ENCODE measurements at places on chromosomes 7 and 10. TPM values are rescaled to one million over a fixed set of nuclear protein-coding genes. Genes with fewer than 3 reads are reported as not detected.

The CYP2C18 gene
- not detected for total RNA-seq

The STAG3 gene
- 2.3 TPM for total RNA-seq

The PON1 gene
- total RNA-seq = 0.61 TPM

The MRPL43 gene
- 90.5 TPM for total RNA-seq

The EPHA1 gene
- 0.94 TPM for total RNA-seq

The BICC1 gene
- total RNA-seq = 34.7 TPM

The LRRC17 gene
- total RNA-seq = 110 TPM

The SLC18A2 gene
- 5.8 TPM for total RNA-seq

The RPP30 gene
- 52.4 TPM for total RNA-seq

GRCh38 chr10:53909791-53910190 lies 891.2 kb downstream of the PCDH15 start:
- DNase-seq = no peak

- peak; percentile 70 for DNase-seq
Measured at GRCh38 chr7:102841290-102841689, 71.5 kb upstream of the LRRC17 start.

DNA sequence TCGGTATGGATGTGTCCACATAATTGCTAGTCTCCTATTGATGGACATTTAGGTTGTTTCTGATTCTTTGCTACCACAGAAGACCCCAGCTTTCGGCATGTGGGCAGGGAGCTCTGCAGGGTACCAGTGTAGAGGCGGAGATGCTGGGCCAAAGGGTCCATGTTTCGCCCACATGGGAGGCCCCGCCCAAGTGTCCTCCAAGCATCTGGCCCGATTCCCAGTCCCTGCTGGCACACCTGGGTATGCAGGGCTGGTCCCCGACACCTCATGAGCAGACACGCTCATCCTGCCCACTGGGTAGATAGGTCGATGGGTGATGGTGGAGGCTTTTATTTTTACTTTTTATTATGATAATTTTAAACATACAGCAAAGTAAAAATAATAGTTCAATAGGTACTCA lies 19.4 kb upstream of the TBRG4 start:
- no peak for DNase-seq

GRCh38 chr7:105209870-105210269 lies 178.9 kb downstream of the SRPK2 start:
- DNase-seq = peak; percentile 76

DNA sequence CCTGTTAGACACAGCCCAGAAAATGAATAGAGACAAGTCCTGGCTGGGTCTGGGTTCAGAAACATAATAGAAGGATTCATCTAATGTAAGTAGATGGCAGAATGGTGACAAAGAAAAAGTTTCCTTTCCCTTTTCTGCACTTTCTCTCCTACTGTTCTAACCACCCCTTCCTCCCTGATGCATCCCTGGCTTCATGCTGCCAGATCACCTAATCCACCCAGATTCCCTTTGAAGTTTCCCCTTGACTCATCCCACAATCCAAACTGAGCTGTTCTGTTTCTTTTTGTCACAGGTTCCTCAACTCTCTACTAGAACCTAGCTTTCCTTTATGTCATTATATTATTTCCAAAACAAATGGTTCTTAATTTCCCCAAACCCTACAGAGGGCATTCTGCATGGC lies 1.1 kb upstream of the MACC1 start:
- DNase-seq = no peak

DNA sequence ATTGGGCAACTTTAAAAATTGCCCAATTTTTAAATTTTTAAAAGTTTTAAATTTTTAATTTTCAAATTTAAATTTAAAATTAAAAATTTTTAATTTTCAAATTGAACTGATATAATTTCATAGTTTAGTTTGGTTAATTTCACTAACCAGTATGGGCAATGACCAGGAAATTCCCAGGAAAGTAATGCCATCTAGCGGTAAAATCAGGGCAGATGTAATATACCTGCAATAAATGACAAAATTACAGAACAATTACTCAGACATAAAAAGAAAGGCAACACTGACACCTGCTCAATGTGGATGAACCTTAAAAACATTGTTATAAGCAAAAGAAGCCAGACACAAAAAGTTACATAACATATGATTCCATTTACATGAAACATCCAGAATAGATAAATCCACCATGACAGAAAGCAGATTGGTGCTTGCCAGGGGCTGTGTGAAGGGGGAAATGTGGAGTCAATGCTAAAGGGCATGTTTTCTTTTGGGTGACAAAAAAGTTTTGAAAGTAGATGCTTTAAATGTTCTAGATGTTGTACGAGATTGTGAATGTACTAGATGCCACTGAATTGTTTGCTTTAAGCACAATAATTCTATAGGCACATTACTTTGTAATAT lies 28.6 kb upstream of the SLC16A12 start:
- peak; percentile 72 for DNase-seq

GRCh38 chr7:118214833-118215182 lies 9.7 kb upstream of the ANKRD7 start:
- DNase-seq = no peak

- no peak for DNase-seq
Measured at GRCh38 chr7:156465186-156465585, 175.4 kb upstream of the RNF32 start.

DNA sequence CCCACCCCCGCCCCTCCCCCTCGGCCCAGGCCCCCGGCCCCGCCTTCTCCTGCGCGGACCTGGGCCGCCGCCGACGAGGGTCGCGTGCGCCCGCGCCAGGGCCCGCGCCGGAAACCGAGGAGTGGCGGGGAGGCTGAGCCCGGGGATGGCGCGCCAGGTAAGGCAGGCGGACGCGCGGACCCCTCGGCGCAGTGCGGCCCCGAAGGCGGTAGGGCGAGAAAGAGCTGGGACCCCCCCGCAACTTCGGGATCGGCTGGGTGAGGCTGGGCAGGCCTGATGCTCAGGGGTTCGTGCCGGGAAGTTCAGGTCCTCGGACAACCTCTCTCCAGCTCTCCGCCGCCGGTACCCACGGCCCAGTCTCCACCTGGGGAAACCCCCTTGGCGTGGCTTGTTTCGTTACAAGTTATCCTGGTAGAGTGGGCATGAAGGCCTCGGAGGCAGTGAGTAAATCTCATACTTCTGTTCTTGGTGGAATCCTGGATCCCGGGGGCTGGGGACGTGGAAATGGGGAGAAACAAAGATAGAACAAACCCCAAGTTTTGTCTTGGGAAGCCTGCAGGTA lies 58.4 kb downstream of the ZNF467 start:
- DNase-seq = no peak

DNA sequence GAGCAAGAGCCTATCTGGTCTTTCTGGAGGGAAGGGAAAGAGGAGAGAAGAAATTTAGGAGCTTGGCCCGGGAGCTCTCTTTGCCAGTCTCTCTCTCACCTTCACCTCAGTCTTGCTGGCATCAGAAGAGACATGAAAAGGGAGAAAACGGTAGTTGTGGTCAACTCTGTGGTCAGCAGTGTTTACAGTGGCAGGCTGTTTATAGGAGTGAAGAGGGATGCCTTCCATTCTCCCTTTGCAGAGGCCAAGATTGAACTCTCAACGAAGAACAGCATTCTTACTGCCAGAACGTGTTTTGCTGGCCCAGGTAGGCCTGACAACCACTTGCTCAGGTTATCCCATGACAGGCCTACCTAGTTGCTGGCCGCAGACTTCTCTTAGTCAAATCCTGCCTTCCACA lies 133.3 kb downstream of the CCDC3 start:
- no peak for DNase-seq

DNA sequence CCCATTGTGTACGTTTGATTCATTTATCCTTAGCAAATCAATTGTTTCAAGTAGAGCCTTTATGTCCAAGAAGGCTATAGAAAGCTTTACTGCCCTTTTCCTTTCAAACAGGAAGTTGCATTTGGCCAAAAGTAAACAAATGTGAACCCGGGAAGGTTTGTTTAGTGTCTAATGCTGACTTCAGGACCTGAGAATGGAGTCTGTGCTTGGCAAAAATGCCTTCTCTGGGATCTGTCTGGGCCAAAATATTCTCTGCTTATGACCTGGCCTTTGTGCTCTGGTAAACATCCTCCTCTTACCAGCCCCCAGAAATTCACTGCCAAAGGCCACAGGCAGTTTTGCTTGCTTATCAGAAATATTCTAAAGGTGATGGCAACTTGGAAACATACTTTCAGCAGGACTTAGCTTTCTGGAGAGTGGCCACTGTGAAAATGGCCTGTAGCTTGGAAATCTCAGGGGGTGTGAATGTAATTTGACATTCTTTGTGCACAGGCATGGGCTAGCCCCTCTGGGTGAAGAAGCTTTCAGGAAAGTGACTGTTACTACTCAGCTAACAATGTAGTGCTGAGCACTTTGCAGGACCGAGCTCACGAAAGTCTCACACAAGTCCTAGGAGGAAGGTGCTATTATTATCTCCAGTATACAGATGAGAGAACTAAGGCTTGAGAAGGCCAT lies 199.5 kb downstream of the PTEN start:
- DNase-seq = no peak

DNA sequence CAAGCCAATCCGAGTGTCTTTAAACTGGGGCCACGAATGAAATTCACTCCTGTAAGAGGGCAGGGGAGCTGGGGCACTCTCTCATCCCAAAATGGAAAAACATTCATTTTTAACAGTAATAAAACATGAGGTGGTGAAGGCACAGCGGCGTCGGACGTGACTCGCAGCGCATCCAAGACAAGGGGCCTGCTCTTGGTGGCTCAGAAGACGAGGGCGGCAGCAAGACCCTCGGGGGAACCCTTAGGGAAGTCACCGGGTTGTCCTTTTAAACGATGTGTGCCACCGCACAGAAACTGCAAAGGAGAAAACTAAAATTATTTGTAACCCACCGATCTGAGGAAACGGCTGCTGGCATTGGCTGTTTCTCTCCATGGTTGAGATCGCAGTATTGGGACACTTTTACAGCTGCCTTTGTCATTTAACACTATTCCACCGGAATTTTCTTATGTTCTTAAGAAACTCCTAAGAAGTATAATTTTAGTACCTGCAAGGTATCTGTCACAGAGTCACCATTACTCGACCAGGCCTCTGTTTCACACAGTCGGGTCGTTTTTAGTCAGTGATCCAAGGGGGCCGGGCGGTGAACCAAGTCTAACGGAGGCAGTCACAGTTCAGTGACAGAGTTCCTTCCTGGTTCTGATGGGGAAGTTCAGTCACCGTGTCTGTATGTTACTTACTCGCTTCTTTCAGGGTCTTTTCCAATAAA lies 159.3 kb downstream of the PTPRN2 start:
- DNase-seq = no peak

DNA sequence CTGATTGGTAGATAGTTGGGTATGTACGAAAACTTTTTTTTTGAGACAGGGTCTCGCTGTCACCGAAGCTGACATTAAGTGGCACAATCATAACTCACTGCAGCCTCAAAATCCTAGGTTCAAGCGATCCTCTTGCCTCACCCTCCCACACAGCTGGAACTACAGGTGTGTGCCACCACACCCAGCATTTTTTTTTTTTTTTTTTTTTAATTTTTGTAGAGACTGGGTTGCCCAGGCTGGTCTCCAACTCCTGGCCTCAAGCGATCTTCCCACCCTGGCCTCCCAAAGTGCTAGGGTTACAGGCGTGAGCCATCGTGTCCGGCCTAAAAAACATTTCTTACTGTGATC lies 1.5 kb upstream of the LRRC27 start:
- no peak for DNase-seq

DNA sequence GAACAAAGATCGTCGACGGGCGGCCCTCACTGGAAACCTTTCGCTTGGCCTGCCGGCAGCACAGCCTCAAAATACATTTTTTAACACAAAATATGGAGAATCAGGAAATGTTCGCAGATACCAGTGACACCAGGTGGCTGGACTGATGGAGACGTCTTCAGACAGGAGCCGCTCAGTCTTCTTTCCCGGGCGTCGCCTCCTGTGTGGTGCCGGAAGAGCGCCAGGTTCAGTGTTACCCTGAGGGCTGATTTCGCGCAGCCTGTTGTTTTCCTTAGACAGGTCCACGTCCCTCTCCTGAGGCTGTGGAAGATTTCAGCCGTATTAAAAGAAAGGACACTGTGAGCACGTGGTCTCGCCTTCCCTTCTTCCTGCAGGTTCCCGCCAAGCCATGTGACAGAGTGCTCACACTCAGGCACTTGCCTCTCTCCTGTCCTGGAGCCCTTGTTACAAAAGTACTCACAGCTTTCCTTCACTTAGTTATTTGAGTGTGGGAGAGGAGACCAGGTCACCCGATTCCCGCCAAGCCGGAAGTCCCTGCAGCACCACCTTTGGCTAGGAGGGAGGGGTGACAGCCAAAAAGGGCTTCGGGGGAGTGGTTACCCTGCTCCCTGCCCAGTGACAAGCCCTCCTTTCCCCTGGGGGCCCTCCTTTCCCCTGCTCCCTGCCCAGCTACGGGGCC lies 21.7 kb upstream of the PWWP2B start:
- no peak for DNase-seq

GRCh38 chr10:132500781-132501415 lies 36.7 kb upstream of the INPP5A start:
- peak; percentile 25 for DNase-seq

DNA sequence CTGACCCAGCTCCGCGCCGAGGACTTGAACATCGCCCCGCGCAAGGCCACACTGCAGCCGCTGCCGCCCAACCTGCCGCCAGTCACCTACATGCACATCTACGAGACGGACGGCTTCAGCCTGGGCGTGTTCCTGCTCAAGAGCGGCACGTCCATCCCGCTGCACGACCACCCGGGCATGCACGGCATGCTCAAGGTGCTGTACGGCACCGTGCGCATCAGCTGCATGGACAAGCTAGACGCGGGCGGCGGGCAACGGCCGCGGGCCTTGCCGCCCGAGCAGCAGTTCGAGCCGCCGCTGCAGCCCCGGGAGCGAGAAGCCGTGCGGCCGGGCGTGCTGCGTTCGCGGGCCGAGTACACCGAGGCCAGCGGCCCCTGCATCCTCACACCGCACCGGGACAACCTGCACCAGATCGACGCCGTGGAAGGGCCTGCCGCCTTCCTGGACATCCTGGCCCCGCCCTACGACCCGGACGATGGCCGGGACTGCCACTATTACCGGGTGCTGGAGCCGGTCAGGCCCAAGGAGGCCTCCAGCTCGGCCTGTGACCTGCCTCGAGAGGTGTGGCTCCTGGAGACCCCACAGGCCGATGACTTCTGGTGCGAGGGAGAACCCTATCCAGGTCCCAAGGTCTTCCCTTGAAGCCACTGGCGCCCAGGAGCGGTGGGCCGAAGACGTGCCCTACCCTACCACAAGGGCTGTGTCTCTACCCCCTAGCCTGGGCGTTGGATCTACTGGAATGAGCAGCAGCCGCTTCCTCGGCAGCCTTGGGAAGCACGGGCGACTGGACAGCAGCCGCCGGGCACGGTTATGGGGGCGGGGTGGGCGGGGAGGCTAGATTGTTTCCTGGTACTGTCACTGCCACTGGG lies 945 bp downstream of the ADO start:
- peak; percentile 32 for DNase-seq

- DNase-seq = no peak
Measured at GRCh38 chr7:17902599-17902998, 37.7 kb downstream of the SNX13 start.

- DNase-seq = no peak
Measured at GRCh38 chr10:86798611-86799010, 42.2 kb downstream of the BMPR1A start.

DNA sequence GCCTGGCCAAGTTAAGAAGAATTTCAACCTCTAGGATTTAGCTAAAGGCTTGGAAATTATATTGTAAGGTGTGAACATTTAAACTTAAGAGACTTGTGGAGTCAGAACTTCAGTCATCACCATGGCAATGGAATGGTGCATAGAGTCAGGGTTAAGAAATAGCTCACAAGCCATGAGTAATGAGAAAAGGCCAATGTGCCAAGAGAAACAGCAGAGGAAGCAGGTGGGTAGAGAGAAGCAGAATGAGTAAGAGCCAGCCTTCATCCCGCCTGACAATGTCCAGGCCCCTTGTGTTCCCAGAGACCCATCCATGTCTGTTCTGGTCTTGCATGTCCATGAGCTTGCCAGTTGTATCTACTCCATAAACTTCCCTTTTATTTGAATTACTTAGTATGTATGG lies 62.6 kb upstream of the TBX20 start:
- DNase-seq = no peak

All from spinal cord (tissue), 10 donors.